ENCODE measurements at places on chromosomes 6 and 20. TPM values are rescaled to one million over a fixed set of nuclear protein-coding genes. Genes with fewer than 3 reads are reported as not detected.

GRCh38 chr6:114718186-114718585 lies 375.4 kb upstream of the HS3ST5 start:
- DNase-seq = no peak

DNA sequence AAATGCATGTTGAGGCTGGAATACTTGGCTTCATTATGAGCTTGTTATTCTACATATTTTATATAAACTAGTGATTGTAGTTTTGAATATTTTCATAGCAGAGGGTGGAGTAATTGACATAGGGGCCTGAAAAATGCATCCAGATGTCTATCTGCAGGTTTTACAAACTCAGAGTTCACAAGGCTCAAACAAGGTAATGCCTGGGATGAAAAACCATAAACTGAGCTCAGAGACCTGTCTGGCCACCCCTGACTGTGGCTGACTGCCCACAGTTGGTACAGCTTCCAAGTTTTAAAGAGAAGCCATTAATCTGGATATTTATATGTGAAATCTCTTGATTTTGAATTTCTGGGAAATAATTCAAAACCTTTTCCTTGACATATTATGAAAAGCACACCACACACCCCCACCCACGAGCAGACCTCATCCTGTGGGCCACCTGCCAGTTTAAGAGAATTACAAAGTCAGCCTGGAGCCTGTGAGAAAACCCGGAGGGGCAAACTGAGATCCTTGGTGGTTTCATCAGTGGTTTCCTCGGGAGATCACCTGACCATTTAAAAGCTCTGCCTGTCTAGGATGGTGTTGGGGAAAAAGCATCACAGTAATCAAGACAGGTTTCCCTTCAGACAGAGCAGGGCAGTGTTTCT lies 230.1 kb downstream of the SAMD5 start:
- no peak for DNase-seq

GRCh38 chr20:37955511-37955910 lies 52.6 kb downstream of the VSTM2L start:
- no peak for DNase-seq

DNA sequence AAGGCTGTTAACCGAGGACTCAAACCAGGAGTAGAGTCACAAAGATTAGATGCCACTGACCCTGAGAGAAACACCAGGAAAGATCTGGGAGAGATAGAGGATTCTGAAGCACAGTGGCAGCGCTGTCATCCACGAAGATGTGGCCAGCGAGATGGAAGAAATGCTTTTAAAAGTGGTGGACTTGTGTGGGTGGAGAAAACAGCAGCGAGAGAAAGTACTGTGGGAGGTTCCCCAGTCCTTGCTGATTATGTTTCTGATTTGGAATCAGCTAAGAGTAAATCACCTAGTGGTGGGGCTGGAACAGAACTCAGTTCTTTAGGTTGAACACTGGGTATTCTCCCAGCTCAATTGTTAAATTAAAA lies 435 bp upstream of the ZNF322 start:
- no peak for DNase-seq

- DNase-seq = no peak
Observed at GRCh38 chr20:18638768-18639167, 50.9 kb downstream of the DTD1 start.

DNA sequence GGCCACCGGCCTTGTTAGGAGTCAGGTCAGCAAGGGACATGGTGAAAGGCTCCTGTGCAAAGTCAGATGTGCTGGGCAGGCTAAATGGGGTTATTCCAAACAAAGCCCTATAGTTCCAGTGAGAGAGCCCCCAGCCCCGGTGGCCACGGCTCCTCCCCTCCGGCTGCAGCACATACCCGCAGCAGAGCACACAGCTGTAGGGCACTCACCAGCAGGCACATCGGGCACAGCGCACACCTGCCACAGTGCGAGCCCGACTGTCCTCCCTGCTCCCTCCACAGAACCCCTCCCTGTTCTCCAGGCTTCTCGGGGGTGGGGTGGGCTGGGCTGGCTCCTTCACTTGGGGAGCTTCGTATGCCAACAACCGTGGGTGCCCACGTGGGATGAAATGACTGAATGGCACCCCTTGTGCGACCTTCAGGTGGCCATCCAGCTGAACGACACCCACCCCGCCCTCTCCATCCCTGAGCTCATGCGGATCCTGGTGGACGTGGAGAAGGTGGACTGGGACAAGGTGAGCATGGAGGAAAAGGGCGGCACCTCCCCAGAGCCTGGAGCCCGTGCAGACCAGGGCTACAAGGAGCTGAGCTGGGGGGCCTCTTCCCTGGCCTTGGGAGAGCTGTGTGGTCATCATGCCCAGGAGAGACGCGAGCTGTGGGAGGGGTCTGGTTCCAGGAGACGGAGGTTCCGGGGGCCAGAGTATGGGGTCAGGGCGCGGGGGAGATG lies 30.9 kb downstream of the PYGB start:
- DNase-seq = peak; percentile 29

DNA sequence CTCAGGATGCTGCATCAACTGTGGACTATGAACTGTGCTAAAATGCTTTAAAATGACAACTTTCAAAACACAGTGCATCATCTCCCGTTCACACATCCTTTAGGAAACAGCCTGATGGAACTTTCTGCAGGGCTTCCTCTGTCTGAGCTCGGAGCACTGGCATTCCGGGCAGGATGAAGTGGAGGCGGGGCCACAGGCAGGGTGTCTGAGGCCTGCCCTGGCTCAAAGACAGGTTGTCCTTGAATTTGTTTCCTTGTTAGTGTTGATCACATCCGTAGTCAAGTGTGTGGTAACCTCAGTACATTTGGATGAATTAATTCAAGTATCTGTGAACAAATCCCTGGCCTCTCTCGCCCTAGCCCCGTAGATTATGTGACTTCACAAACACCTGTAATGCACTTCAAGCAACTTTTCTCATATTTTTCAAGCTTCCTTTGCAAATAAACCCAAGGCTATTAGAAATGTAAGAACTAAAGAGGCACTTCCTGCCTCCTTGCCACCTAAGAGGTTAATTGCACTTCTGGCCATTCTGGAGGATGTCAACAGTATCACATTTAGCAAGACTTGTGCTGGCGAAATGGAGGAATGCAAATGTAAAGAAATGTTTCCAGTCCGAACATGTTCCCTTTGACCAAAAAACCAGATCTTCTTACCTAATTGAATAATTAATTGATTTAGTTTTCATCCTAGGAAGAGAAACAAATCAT lies 3.1 kb downstream of the CD93 start:
- DNase-seq = no peak

DNA sequence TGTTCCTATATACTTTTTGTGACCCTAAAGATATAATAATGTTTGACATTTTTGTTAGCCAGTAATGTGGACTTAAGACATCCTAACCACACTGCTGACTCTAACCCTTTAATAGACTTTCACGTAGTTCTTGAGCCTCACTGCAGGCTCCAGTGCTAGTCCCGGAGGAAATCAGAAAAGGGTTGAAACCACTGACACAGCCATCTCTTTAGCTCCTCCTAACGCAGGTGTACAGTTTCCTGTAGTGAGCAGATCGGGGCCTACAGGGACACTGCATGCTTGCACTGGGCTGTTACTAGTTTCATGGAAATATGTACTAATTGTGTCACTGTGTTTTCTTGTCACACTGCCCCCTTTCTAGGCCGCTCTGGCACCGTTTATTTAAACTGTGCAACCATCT lies 512 bp upstream of the HDGFL1 start:
- no peak for DNase-seq

- no peak for DNase-seq
Observed at GRCh38 chr6:56961151-56961550, 6.2 kb downstream of the BEND6 start.

DNA sequence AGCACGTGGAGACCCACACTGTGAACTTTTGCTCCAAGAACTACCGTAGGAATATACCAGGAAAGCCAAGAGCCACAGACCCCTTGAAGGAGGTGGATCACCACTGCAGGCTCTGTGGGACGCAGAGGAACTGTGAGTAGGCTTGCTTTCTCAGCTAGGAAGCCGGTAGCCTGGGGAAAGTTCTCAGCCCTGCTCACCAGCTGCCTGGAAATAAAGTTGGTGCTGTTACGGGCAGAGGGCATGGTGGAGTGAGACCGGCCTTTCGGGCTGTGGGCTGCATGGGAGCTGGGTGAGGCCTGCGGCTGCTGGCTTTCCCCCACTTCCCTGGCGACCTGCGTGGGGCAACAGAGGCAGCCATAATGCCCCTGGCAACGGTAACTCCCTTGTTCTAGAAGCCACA lies 373.0 kb upstream of the RUNX2 start:
- no peak for DNase-seq

DNA sequence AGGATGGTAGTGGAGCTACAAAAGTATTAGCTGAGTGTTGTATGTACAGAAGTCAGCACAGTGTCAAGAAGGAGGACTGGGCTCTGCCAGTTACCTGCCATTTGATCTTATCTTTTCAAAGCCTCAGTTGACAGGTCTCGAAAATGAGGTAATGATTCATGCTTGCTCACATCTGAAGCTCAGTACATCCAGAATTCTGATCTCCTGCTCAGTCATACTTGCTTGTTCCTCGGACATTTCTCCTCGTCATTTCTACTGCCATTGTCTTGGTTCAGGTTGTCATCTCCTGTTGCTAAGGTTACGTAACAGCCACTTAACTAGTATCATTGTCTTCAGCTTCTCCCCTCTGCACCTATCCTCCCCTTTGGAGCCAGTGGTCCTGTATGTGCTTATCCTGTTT lies 89.5 kb downstream of the SLX4IP start:
- DNase-seq = no peak

DNA sequence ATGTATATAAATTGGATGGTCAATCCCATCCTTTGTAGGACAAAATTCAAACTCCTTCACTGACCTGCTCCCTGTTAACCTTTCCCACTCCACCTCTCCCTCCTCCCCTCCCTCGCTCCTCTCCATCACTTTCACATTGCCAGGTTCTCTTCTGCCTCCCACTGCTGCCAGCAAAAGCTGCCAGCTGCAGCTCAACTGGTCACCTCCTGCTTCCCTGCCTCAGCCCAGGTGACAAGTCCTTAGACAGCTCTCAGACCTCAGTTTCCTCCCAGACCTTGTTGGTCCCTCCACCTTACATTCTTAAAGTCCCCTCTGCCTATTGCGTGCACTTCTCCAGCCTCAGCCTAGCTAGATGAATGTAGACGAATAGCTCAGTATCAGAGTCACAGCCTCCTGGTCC lies 23.3 kb upstream of the RTF2 start:
- DNase-seq = no peak

DNA sequence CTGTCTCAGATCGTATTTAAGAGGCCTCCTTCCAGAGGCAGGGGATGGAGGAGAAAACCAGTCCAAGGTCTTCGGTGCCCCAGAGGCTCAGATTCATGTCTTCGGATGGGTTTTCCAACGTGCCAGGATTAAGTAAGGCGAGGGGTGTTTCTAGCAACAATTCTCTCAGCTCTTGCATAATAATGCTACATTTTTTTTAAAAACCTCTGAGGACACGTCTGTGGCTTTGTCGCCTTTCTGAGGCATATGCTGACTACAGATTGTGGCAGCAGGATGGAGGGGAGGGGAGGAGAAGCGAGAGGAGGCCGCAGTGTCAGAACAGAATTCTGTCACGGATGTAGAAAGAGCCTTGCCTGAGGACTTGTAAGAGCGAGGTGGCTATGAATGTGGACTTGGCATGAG lies 17.7 kb upstream of the CCDC167 start:
- DNase-seq = no peak

- DNase-seq = no peak
Observed at GRCh38 chr6:107611094-107611810, 121.3 kb downstream of the SOBP start.

DNA sequence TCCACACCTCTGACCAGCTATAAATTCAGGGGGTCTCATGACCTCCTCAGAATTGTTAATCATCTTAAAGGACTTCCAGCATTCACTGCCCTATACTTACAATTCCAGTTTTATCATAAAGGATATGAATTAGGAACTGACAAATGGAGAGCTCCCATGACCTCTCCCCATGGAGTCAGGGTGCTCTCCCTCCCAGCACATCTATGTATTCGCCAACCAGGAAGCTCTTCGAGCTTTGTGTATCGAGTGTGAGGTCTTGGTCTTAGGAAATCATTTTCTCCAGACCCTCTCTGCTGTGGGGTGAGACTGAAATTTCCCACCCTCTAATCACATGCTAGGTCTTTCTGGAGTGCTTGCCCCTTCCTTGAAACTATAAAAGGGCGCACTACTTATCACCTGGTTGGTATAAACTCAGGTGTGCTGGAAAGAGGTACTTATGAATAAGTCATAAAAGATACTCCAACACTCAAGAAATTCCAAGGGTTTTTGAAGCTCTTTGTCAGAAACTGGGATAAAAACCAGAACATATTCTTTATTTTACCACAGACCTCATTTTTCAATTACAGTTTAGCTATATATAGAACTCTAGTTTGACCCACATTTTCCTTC lies 238.4 kb upstream of the OPRM1 start:
- DNase-seq = no peak

DNA sequence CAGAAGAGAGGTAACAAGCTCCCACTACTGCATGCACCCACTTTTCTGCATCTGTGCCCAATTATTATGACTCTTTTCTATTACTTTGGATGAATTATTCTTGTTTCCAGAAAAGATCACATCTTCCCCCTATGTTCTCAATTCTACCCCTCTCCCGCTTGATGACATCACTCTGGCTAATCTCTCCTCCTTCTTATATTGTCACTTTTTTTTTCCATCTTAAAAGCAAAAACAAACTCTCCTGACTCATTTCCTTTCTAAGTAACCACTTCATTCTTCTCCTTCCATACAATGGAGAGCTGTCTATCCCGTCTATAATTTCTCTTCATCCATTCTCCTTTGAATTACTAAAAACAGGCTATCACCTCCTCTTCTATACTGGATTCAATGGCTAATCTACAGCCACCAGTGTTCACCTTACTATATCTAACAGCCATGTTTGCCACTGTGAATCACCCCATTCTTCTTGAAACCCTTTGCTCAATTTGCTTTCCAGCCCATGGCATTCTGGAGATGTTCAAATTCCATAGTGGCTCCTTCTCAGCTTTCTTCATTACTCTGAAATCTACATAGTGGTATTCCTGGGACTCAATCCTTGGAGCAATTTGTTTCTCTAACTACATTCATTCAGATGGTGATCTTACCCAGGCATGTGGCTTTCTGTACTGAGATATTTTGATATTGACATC lies 378.4 kb downstream of the ARHGAP18 start:
- DNase-seq = no peak

- DNase-seq = no peak
Observed at GRCh38 chr6:131013495-131013894, 49.5 kb downstream of the EPB41L2 start.

- no peak for DNase-seq
Observed at GRCh38 chr20:17344790-17345189, 118.0 kb downstream of the PCSK2 start.

DNA sequence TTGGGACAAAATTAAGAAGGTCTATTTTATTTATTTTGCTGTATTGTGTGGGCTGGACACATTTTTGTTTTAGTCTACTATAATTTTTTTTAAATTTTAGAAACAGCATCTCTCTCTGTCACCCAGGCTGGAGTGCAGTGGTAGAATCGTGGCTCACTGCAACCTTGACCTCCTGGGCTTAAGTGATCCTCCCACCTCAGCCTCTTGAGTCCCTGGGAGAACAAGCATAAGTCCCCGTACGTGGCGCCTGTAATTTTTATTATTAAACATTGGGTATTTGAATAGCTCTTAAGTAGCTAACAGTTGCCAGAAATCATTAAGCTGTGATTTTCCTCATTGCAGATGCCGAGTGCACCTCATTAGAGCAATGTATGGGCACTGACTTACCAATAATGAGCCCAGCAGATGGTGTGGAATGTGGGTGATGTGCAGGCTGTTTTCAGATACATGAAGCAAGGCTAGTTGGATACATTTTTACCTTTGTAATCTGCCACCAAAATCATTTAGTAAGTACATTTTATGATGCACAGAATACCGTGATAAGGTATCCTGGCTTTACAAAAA lies 10.3 kb upstream of the MAS1 start:
- no peak for DNase-seq

The DEFB128 gene
- not detected for total RNA-seq

The FLRT3 gene
- total RNA-seq = 107 TPM

The HLA-DRA gene
- total RNA-seq = not detected

The EEF1A1 gene
- total RNA-seq = 9,491 TPM

The ZNF512B gene
- 47.9 TPM for total RNA-seq
